ENCODE measurements at places on chromosomes 3 and 15.

GRCh38 chr3:62378921-62379320, 5.6 kb upstream of the FEZF2 start:
- DNase-seq: no peak

GRCh38 chr3:177320765-177321247, 123.5 kb upstream of the TBL1XR1 start:
- DNase-seq: no peak

GRCh38 chr15:88049506-88049905, 207.0 kb downstream of the NTRK3 start:
- DNase-seq: no peak

DNA sequence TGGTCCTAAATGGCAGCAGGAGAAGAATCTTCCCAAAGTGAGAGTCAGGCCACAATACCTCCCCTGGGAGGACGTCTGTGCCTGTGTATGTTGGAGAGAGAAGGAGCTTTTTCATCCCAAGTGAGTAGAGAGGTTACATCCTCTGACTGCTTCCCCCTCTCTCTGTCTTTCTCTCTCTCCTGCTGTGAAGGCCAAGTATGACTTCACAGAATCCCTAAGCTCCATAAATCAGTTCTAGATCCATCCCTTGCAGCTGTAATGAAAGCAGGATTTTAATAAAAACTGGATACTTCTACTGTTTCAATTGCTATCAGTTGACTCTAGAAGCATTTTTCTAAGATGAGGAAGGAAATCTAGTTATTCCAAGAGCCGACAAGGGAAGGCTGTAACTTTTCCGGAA, 389.1 kb upstream of the PROK2 start:
- no peak for DNase-seq

- DNase-seq: no peak
Observed at GRCh38 chr3:54968546-54969172, 40.8 kb upstream of the LRTM1 start.
